ENCODE measurements at places on chromosomes 16 and 17.
A peak's percentile ranks its signal among the peaks of the same experiment; 100 is the strongest.

- DNase-seq, result no peak
These were observed 10.6 kb upstream of the TMIGD1 start for GRCh38 chr17:30344283-30345088.

- DNase-seq, result peak; percentile 45
These were observed at the start of gene KAT2A for GRCh38 chr17:42120770-42121769. Gene KAT2A (minus strand): TSS chr17:42121367. CDS start chr17:42121304, 63 bp downstream.

DNA sequence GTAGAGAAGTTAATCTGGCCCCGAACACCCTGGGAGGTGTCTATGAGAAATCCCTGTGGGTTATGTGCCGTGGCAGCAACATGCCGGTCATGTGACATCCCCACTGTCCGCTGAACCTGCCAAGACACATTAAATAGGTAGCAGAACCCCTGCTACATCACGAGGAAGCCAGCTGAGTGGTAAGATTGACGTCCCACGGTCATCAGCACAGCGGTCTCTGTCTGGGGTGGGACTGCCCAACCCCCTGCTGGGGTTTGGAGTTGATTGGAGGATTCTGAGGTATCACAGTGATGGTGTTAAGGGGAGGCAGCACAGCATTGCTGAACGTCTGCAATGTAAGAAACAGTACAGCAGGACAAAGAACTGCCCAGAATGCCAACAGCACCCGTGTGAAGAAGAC lies 2.0 kb downstream of the TMED6 start:
- no peak for DNase-seq

DNA sequence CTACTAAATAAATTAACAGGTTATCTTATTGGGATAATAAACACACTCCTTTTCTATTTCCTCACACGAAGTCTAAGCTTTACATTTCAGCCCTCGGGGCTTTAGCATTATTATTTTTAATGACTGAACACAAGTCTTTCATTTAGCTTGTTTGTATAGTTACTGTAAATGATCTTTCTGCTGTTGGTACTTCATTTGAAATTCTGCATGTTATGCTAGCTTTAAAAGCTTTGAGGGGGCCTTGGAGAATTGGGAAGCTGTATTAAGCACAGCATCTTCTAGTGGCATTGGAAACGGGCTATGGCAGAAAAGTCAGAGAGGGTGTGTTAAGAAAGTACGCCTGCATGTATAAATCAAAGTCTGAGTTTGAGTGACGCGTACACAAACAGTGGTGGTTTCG lies 243.7 kb downstream of the FTO start:
- no peak for DNase-seq

All from activated naive CD4-positive, alpha-beta T cell (primary cell).